ENCODE measurements at places on chromosomes 3 and 15. TPM values are rescaled to one million over a fixed set of nuclear protein-coding genes. Genes with fewer than 3 reads are reported as not detected.

DNA sequence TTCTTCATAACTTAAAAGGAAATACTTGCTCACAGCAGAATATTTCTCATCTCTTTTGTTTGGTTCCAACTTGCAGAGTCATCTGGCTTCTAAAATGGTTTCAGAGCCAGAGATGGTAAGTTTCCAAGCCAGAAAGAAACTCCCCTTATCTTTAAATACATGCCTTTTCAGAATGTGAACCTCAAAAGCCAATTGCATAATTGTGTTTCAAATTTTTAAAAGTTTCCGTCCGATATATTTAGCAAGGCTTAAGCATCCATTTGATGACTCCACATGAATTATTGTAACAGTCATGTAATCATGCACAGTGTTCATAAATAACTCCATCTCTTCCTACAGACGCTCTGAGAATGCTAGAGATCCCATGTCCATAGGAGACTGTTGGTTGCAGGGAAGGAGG lies 40.6 kb upstream of the C3orf80 start:
- no peak for DNase-seq

The LIPC gene
- not detected for total RNA-seq

DNA sequence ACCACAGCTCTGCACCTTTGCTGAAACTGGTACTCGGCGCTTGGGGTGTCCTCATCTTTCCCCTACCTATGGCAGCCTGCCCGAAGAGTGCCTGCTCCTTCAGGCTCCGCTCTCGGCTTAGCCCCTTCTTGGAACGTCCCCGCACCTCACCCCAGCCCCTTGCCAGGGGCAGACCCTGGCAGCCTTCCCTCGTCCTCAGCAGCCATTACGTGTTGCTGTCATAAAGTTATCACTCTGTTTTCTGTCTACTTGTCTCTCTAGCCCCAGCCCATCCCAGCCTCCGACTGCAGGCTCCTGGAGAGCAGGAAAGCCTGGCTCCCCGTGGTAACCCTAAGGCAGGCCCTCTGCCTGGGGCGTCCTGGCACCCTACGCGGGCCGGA lies 5.1 kb upstream of the BAHD1 start:
- no peak for DNase-seq

The C3orf38 gene
- 24.4 TPM for total RNA-seq

The ERICH6 gene
- total RNA-seq = not detected

GRCh38 chr3:138842483-138843188 lies 7.9 kb upstream of the PIK3CB start:
- DNase-seq = no peak

- DNase-seq = no peak
Observed at GRCh38 chr3:15959434-15959811, 161.6 kb upstream of the ANKRD28 start.

DNA sequence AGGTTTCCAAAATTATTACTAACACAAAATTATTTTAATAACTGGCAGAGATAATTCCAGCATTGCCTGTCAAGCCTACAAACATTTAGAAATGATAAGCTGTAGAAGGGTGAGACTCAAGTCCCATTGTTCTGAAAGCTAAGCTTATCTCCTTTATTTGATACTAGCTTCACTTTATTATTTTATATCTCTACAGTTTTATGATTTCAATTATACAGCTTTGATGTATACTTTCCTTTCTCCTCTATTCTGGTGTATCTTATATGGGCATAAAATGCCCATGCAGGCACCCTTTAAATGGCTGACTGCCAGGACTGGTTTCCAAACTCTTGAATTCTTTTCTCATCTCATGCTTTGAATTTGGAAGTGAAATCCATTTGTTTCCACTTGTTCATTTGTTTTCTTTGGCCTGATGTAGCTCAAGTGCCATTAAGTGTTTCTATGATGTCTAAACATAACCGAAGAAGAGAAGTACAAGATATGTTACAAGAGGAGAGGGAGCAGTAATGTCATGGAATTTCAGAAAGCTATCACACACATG lies 372.1 kb upstream of the ARHGEF26 start:
- no peak for DNase-seq

- peak; percentile 73 for DNase-seq
Observed at GRCh38 chr3:49469037-49469935, 781 bp upstream of the DAG1 start.

DNA sequence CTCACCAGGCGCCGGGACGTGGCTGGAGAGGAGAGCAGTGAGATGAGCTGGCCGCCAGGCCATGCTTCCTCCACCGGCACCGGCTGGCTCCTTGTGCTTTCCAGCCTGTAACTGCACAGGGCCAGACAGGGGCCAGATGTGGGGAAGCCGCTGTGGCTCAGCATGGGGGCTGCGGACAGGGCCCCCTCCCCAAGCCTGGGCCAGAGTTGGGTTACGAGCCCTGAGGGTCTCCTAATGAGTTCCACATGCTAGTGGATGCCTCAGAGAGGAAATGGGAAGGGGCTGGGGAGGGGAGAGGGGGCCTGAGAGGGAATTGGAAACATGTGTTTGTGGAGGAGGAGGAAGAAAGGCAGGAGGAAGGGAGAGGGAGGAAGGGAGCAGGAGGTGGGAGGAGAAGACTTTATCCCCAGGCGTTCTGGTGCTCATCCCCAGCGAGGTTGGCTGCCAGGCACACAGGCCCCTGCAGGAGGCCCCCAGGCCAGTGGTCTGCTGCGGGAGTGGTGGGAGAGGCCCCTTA lies 11.7 kb upstream of the DUSP7 start:
- no peak for DNase-seq

The MESP1 gene
- 0.74 TPM for total RNA-seq

DNA sequence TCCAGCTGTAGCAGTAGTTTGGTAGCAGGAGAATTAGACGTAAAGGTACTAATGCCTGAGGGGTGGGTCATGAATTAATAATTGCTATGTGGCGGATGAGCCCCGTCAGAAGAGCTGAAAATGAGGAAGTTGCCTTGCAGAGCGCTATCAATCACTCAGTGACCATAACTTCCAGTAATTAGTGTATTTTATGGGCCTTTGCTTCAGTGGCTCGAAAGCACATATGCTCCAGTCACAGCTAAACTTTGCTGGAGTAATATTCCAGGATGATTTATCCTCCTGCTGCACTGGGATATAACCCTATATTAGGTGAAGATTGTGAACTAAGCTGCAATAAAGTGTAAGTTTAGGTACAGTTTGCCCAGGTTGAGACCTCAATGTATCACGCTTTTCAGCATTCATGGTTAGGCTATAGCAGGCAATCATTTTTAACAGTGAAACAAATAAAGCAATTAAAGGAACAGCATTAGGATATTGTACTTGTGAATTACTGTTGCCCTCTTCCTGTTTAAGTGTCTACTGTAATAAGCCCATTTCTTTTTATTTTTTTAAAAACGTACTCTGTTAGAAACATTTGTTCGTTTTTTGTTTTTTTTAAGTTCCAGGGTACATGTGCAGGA lies 104.6 kb upstream of the SKOR1 start:
- DNase-seq = no peak
